ENCODE measurements at places on chromosomes 2 and 18.

DNA sequence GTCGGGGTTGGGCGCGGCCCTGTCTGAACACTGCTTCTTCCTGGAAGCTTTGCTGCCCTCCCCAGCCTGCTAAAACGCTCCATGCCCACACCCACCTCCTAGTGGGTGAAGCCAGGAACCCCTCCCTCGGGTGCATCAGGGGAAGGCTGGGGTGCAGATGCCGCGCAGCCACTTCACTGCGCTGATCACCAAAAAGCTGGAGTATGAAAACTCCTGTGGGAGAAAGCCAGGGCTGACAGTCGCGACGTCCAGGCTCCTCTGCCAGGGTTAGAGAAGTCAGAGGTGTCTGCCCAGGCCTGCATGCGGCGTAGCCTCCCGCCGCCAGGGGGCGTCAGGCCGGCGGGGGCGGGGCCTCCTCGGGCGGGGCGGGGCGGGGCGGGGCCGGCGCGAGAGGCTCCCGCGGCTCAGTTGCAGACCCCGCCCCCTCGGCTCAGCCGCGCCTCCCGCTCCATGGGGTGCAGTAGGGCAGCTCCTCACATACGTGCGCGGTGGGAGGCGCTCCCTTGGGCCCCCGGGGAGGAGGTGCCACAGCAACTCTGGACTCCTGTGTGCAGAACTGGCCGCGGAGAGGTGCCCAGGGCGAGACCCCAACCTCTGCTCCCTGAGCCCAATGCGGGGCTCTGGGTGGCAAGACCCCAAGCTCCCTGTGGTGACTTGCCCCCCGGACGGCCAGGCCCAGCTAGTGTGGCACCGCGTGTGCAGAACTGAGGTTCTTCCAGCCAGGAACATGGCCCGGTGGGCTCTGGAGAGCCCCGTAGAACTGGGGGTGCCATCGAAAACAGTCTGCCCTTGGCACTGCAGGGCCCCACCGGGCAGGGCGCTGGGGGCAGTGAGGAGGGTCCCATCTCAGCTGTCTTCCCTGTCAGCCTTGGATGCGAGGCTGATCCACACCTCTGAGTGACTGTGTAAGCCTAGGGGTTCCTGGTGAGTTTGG lies 1.8 kb upstream of the RNPEPL1 start:
- no peaks in the 10 kb centered on the region for H3K27me3 ChIP-seq
- peak; percentile 70 for DNase-seq
- no peaks in the 10 kb centered on the region for H3K36me3 ChIP-seq
- peaks cover 36% of the 10 kb centered on the region for H3K4me1 ChIP-seq
- H3K27ac ChIP-seq: peak overlapping the region; percentile 72

DNA sequence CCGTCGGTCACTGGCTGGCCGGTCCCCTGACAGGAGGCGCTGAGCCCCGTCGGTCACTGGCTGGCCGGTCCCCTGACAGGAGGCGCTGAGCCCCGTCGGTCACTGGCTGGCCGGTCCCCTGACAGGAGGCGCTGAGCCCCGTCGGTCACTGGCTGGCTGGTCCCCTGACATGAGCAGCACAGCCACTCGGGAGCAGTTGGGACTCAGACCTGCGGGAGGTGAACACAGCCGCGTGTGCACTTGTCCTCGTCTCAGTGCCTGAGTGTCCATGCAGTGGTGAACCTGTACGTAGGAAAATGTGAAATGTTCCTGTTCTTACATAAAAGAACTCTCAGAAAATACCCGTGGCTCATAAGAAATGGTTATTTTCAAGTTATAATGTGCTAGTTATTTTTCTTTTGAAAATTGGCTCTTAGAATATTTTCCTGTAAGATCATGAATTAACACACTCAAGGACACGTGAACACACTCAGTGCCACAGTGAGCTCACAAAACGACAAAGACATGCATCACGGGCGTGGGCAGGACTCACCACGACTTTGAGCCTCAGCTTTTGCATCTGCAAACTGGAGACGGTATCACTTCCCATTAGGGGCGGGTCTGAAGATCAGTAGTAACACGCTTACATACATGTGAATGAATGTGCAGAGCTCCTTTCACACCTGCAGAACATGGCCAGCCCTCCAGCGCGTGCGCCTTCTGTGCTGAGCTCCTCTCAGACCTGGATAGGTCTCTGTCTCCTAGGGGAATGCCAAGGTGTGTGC lies 21.1 kb upstream of the NFATC1 start:
- no peaks in the 10 kb centered on the region for H3K27me3 ChIP-seq
- no peak overlapping the region for H3K27ac ChIP-seq
- H3K4me1 ChIP-seq: no peaks in the 10 kb centered on the region
- H3K4me3 ChIP-seq: no peak overlapping the region
- H3K36me3 ChIP-seq: peaks cover 11% of the 10 kb centered on the region
- no peak for DNase-seq

GRCh38 chr18:47172476-47172875 lies 3.7 kb downstream of the IER3IP1 start:
- no peak overlapping the region for H3K4me3 ChIP-seq
- peak; percentile 35 for DNase-seq
- no peaks in the 10 kb centered on the region for H3K36me3 ChIP-seq
- peaks cover 4% of the 10 kb centered on the region for H3K4me1 ChIP-seq

GRCh38 chr18:34808389-34808788 lies 98.3 kb downstream of the DTNA start:
- no peak overlapping the region for H3K4me3 ChIP-seq
- DNase-seq: no peak
- no peaks in the 10 kb centered on the region for H3K27me3 ChIP-seq

Measured in IMR-90 (cell line).